Placental epithelial cell (primary cell): ENCODE measurements at places on chromosomes 3 and 15. TPM values are rescaled to one million over a fixed set of nuclear protein-coding genes. Genes with fewer than 3 reads are reported as not detected.

Gene ACTL6A
- total RNA-seq, result 31.0 and 101 TPM in 2 replicates

Gene TEX55
- total RNA-seq, result not detected in 2 replicates

Gene NEK10
- total RNA-seq, result 0.98 and 2.0 TPM in 2 replicates

Gene NAALADL2
- total RNA-seq, result 32.6 and 35.3 TPM in 2 replicates

Gene MORC1
- total RNA-seq, result not detected in 2 replicates

Gene WDR93
- 0.11 and 0.39 TPM in 2 replicates for total RNA-seq

Gene BFSP2
- not detected in 2 replicates for total RNA-seq

Gene AHSG
- not detected in 2 replicates for total RNA-seq
